ENCODE measurements at places on chromosomes 3 and 15. TPM values are rescaled to one million over a fixed set of nuclear protein-coding genes. Genes with fewer than 3 reads are reported as not detected.
A peak's percentile ranks its signal among the peaks of the same experiment; 100 is the strongest.

DNA sequence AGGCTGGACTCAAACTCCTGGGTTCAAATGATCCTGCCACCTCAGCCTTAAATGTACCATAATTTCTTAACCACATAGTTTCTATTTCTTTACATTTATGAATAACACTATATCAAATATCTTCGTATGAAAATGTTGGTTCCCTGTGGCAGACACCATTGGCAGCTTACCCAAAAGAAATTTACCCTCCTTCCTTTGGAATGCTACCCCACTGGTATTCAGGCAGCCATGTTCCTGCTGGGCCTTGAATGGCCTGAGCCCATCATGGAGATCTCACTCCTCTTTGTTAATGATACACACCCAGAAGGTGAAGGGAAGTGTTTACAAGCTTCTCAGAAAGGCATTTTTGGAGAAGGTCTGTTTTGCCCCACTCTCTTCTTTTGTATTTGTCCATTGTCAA, 94.3 kb upstream of the RNF7 start:
- no peaks in the 10 kb centered on the region for H3K27me3 ChIP-seq
- no peak overlapping the region for H3K27ac ChIP-seq
- no peaks in the 10 kb centered on the region for H3K36me3 ChIP-seq
- no peaks in the 10 kb centered on the region for H3K4me1 ChIP-seq
- H3K4me3 ChIP-seq: no peak overlapping the region
- no peak for DNase-seq

GRCh38 chr15:82531496-82532382, 8.5 kb downstream of the RPS17 start:
- peaks cover 16% of the 10 kb centered on the region for H3K4me1 ChIP-seq
- H3K4me3 ChIP-seq: no peak overlapping the region
- H3K27ac ChIP-seq: peak overlapping the region; percentile 20
- no peaks in the 10 kb centered on the region for H3K27me3 ChIP-seq
- peaks cover 28% of the 10 kb centered on the region for H3K36me3 ChIP-seq
- no peak for DNase-seq

Gene UNC13C
- total RNA-seq: not detected

Gene NLGN1
- not detected for total RNA-seq

DNA sequence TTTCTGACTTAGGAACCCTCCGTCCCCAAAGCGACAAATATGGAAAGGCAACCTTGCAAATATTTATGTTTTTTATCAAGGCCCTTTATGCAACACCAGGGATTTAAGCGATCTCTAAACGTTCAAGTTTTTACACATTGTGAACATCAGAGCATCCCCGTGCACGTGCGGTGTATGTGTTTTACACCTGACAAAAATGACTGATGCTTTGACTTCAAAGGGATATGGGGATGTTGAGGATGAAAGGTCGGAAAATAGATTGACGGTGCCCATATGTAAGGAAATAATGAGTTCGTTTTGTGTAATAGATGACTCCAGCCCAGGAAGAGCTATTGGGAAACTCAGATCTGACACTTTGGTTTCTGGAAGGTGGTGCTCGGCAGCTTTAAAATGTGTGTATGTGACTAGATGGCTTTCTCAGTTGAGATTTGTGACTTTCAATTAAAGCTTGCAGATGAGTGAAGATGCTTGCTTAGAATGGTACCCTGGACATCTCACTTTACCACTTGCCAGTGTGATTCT, 866 bp downstream of the SLC49A4 start:
- peaks cover 2% of the 10 kb centered on the region for H3K36me3 ChIP-seq
- H3K4me3 ChIP-seq: no peak overlapping the region

DNA sequence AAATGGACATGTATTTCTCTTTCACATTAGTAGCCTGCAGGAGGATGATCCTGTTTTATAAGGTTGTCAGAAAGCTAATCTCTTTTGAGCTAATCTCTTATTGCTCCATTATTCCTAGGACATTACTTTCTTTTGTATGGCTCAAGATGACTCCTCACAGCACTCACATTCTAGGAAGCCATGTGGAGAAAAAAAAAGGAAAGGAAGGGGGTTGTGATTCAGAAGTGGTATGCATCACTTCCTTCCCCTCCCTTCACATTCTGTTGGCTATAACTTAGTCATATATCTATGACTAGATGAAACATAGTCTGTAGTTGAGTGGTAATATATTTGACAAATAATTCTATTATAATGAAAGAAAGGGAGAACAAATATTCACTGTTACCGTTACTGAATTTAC, 168.8 kb upstream of the TTC14 start:
- H3K36me3 ChIP-seq: no peaks in the 10 kb centered on the region
- no peak for DNase-seq
- H3K4me3 ChIP-seq: no peak overlapping the region
- H3K27me3 ChIP-seq: no peaks in the 10 kb centered on the region
- H3K27ac ChIP-seq: no peak overlapping the region

DNA sequence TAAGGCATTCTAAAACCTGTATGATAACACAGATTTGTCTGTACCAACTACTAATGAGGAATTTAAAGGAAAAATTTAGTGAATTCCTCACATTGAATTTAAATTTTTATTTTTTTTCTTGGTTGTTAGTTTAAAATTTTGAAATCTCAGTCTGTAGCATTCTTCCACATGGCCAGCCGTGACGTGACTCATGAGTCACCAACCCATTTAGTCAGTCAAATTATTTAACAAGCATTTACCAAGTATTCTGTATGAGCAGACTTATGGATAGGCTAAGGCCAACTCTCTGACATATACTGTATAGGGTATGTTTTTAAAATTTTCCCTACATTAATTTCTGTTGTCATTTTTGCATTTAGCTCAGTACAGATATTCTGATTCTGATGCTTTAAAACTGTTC, 112.9 kb downstream of the CNTN4 start:
- peaks cover 1% of the 10 kb centered on the region for H3K27me3 ChIP-seq
- no peaks in the 10 kb centered on the region for H3K4me1 ChIP-seq
- no peaks in the 10 kb centered on the region for H3K36me3 ChIP-seq
- H3K4me3 ChIP-seq: no peak overlapping the region
- no peak overlapping the region for H3K27ac ChIP-seq

GRCh38 chr3:50140990-50141389, 14.1 kb upstream of the SEMA3F start:
- H3K4me1 ChIP-seq: peaks cover 11% of the 10 kb centered on the region
- H3K4me3 ChIP-seq: no peak overlapping the region
- H3K27ac ChIP-seq: no peak overlapping the region

GRCh38 chr3:148211725-148212124, 486.0 kb upstream of the AGTR1 start:
- H3K36me3 ChIP-seq: no peaks in the 10 kb centered on the region
- no peak for DNase-seq
- H3K4me3 ChIP-seq: no peak overlapping the region
- H3K4me1 ChIP-seq: no peaks in the 10 kb centered on the region

GRCh38 chr15:77083381-77084160, 12.7 kb upstream of the TSPAN3 start:
- no peak overlapping the region for H3K27ac ChIP-seq
- peaks cover 32% of the 10 kb centered on the region for H3K4me1 ChIP-seq
- H3K36me3 ChIP-seq: no peaks in the 10 kb centered on the region

Gene ARGFX
- total RNA-seq: not detected

Gene OR5K2
- total RNA-seq: not detected

Gene CHRM5
- total RNA-seq: not detected

- no peak overlapping the region for H3K4me3 ChIP-seq
- H3K27ac ChIP-seq: no peak overlapping the region
- peaks cover 17% of the 10 kb centered on the region for H3K4me1 ChIP-seq
These were observed 27.9 kb upstream of the SLC6A6 start for GRCh38 chr3:14374444-14374883.

- DNase-seq: no peak
- H3K36me3 ChIP-seq: no peaks in the 10 kb centered on the region
- no peak overlapping the region for H3K4me3 ChIP-seq
- no peaks in the 10 kb centered on the region for H3K4me1 ChIP-seq
These were observed 592.5 kb downstream of the MECOM start for GRCh38 chr3:169071003-169071402.

Measured in activated CD4-positive, alpha-beta T cell treated with anti-CD3 and anti-CD28 coated beads for 36 hours (primary cell).